ENCODE measurements at places on chromosomes 5 and 9. TPM values are rescaled to one million over a fixed set of nuclear protein-coding genes. Genes with fewer than 3 reads are reported as not detected.

Gene RNF130
- 78.0 TPM for total RNA-seq

Gene DMGDH
- total RNA-seq, result 1.2 TPM

Gene SLC1A1
- total RNA-seq, result 54.7 TPM

Gene DMRT3
- 0.16 TPM for total RNA-seq

Gene CAMK2A
- total RNA-seq, result 14.0 TPM

Gene DDX4
- total RNA-seq, result not detected

Gene FBP2
- total RNA-seq, result not detected

Gene C5orf58
- total RNA-seq, result not detected

Gene PIP5K1B
- total RNA-seq, result 2.7 TPM

Gene KLHL3
- total RNA-seq, result 8.7 TPM

Gene SPATA31E1
- not detected for total RNA-seq

Gene MYMK
- not detected for total RNA-seq

Gene PPP2R2B
- 141 TPM for total RNA-seq

Gene FAM200C
- 37.6 TPM for total RNA-seq

Gene IL33
- total RNA-seq, result 20.7 TPM

Gene NTNG2
- total RNA-seq, result 46.3 TPM

Gene BSPRY
- total RNA-seq, result not detected

Gene FBXW5
- total RNA-seq, result 53.7 TPM

Gene SPINK4
- not detected for total RNA-seq

Gene ZCCHC7
- 34.5 TPM for total RNA-seq

Gene PLAC8L1
- not detected for total RNA-seq

Gene C9orf153
- 0.62 TPM for total RNA-seq

Gene CAMK4
- total RNA-seq, result 130 TPM

Gene EMB
- total RNA-seq, result 3.0 TPM

Gene FBXO38
- total RNA-seq, result 77.5 TPM

Gene SFXN1
- total RNA-seq, result 72.5 TPM

Gene PHF24
- 25.6 TPM for total RNA-seq

Gene OR1Q1
- not detected for total RNA-seq

Gene MZB1
- total RNA-seq, result not detected

Gene DDX46
- 38.5 TPM for total RNA-seq

Gene FGF10
- total RNA-seq, result 0.47 TPM

Gene ARHGEF28
- 6.7 TPM for total RNA-seq

Gene SAP30L
- total RNA-seq, result 25.4 TPM

Gene CDKN2B-AS1
- total RNA-seq, result 0.62 TPM

Gene GABBR2
- 42.7 TPM for total RNA-seq

Gene ROPN1L
- total RNA-seq, result 1.9 TPM

Gene GARIN3
- total RNA-seq, result not detected

Gene LRRC19
- total RNA-seq, result not detected

Gene WDR31
- total RNA-seq, result 1.7 TPM

Gene KIAA0825
- total RNA-seq, result 37.6 TPM

Gene BTNL3
- total RNA-seq, result not detected

Gene HK3
- 0.31 TPM for total RNA-seq

Gene MLANA
- not detected for total RNA-seq

Gene ESM1
- total RNA-seq, result 0.47 TPM

Gene ATP10B
- total RNA-seq, result 4.7 TPM

Gene WWC1
- 116 TPM for total RNA-seq

Gene RIC1
- 33.4 TPM for total RNA-seq
